ENCODE measurements at places on chromosomes 2 and 18.

DNA sequence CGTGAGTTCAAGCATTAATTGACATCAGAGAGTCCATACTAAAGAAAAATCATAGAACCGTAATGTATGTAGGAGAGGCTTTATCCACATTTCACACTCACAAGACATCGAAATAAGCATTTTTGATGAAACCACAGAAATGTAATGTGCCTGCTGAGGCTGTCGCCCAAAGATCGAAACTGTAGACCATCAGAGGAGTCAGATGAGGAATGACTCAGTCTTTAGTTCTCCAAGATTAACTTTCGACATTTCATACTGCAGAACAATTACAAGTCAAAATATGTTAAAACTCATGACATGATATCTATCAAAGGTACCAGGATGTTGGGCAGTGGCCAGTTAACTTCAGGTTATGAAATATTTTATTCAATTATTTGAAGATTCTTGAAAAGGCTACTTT is 79.6 kb downstream of the RAB31 start:
- no peak for DNase-seq

- peak; percentile 17 for DNase-seq
Measured at GRCh38 chr2:26396734-26397298, 4.9 kb upstream of the DRC1 start.

DNA sequence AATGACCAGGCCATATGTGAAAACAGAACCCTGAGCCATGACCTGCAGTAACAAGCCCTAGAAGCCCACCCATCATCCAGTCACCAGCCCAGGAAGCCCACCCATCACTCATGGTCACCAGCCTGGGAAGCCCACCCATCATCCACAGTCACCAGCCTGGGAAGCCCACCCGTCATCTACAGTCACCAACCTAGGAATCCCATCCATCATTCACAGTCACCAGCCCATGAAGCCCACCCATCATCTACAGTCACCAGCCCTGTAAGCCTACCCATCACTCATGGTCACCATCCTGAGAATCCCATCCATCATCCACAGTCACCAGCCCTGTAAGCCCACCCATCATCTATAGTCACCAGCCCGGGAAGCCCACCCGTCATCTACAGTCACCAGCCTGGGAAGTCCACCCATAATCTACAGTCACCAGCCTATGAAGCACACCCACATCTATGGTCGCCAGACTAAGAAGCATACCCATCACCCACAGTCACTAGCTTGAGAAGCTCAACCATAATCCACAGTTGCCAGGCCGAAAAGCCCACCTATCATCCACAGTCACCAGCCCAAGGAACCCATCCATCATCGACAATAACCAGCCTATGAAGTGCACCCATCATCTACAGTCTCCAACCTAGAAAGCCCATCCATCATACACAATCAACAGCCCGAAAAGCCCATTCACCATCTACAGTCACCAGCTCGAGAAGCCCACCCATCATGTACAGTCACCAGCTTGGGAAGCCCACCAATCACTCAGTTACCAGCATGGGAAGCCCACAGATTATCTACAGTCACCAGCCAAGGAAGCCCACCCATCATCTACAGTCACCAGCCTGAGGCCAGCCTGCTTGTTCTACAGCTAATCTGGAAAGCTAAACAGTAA is 91.9 kb downstream of the TWIST2 start:
- DNase-seq: no peak

GRCh38 chr2:53636596-53636995 is 131.0 kb upstream of the CHAC2 start:
- DNase-seq: no peak

GRCh38 chr2:223591596-223591995 is 10.6 kb downstream of the SCG2 start:
- DNase-seq: no peak

- DNase-seq: no peak
Measured at GRCh38 chr2:213162516-213163118, 11.2 kb upstream of the IKZF2 start.

GRCh38 chr18:62876111-62876510 is 160.8 kb downstream of the PHLPP1 start:
- no peak for DNase-seq

DNA sequence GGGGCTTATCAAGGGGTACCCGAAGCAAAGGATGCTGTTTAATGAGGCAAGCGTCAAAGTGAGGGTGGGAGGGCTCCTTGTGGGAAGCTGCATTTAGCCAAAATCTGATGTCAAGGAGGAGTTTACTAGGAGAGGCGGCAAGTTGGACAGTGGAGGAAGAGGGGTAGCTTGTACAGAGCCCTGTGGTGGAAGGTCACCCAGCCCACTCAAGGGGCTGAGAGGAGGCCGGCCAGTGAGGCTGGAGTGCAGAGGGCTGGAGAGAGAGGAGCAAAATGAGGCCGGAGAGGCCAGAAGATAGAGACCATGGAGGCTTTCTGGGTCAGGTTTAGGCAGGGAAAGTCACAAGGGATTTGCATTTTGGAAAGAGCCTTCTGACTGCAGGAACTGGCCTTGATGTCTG is 49.5 kb downstream of the ASB1 start:
- no peak for DNase-seq

- no peak for DNase-seq
Measured at GRCh38 chr2:142769761-142770160, 107.7 kb upstream of the KYNU start.

GRCh38 chr18:62566199-62566598 is 43.4 kb downstream of the ZCCHC2 start:
- DNase-seq: no peak

- DNase-seq: no peak
Measured at GRCh38 chr18:77111951-77112746, 20.4 kb downstream of the MBP start.

DNA sequence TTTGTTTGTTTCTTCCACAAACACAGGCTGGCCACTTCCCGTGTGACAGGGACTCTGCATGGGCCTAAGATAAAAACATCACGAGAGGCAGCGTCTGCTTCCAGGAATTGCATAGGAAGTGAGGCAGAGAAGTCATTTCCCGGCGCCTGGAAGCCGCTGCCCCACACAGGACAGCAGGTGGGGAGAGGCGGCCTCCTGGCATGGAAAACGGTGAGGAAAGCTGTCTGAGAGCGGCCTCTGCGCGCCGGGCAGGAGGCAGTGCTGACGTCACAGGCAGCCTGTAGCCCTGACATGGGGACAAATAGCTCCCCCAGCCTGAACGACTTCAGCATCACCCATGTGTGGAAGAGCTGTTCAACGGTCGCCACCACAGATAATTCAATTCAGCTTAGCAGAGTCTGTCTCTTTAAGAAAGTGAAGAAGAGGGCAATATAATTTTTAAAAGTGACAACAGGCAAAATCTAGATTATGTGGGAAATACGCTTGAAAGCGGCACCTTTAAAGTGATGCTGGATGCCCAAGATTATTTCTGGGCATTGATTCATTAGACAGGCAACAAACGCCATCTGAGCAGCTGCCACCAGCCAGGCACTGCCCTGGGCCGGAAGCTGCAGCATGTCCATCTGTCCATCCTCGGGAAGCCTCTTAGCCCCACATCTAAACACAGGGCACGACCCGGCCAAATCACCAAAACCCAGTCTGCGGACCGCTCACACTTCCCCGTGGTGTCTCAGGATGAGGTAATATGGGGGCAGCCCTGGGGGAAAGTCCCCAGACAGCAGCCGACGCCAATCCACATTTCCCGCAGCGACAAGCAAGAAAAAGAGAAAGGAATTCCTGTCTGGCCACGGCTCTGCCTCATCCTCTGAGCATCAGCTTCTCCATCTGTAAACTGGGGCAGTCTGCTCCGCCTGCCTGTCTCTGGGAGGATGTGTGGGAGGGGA is 138.9 kb downstream of the PXDN start:
- DNase-seq: no peak

DNA sequence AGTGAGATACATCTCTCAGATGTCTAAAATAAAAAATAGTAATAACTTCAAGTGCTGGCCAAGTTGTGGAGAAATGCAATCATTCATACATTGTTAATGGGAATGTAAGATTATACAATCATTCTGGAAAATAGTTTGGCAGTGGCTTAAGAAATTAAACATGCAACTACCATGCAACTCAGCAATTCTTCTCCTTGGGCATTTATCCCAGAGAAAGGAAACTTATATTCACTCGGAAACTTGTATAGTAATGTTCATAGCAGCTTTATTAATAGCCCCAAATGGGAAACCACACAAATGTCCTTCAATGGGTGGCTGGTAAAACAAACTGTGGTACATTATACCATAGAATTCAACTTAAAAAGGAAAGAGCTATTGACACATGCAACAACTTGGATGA is 274.0 kb upstream of the SPRED2 start:
- no peak for DNase-seq

- no peak for DNase-seq
Measured at GRCh38 chr2:110718990-110719389, 13.4 kb upstream of the ACOXL start.

DNA sequence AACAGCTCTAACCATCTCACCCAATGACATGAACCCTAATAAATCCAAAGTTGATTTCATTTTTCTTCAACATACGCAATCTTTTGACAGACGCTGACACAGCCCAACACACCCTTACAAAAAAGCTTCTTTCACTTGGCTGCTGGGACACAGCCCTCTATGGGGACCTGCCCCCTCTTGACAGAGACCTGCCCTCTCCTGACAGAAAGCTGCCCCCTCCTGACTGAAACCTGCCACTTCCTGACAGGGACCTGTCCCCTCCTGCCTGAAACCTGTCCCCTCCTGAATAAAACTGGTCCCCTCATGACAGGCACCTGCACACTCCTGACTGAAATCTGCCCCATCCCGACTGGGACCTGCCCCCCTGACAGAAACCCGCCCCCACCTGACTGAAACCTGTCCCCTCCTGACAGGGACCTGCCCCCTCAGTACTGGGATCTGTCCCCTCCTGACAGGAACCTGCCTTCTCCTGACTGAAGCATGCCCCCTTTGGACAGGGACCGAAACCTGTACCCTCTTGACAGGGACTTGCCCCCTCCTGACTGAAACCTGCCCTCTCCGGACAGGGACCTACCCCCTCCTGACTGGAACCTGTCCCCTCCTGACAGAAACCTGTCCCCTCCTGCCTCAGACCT is 87.9 kb downstream of the PXDN start:
- DNase-seq: no peak

GRCh38 chr2:30235008-30235655 is 3.8 kb downstream of the LBH start:
- DNase-seq: peak; percentile 56

- no peak for DNase-seq
Measured at GRCh38 chr2:10162586-10163497, 40.3 kb downstream of the RRM2 start.

DNA sequence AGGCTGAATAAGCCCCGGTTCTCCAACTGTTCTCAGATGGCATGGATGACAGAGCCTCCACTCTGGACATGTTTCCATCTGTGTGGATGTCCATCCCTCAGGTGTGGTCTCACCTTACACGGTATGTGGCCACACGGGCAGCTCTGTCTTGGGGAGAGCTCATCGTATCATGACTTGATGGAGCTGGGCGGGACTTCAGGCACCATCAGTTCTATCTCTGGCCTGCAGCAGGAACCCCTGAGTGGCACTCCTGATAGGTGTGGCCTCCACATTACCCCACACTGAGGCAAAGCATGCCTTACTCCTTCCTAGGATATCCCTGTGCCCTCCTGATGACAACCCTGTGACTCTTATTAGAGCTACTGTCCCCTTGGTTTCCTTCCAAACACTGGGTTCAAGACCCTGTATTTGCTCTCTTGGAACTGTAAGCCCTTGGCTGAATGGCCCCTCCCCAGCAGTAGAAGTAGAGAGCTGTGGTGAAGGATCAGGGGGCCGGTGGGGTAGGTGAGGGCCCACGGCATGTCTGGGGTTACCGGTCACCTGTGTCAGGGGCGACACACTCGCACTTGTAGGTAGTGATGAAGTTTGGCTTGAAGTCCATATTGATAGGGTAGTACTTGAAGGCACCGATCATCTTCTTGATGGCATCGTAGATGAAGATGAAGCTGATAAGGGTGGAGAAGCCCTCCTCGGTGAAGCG is 48.2 kb downstream of the MTHFD2 start:
- no peak for DNase-seq

- no peak for DNase-seq
Measured at GRCh38 chr2:11630855-11631254, 39.1 kb downstream of the NTSR2 start.

GRCh38 chr18:41809652-41810051 is 145.4 kb upstream of the PIK3C3 start:
- DNase-seq: no peak

- no peak for DNase-seq
Measured at GRCh38 chr2:54419855-54420523, 36.1 kb upstream of the SPTBN1 start.

GRCh38 chr2:160268151-160268781 is 68.2 kb upstream of the ITGB6 start:
- no peak for DNase-seq

DNA sequence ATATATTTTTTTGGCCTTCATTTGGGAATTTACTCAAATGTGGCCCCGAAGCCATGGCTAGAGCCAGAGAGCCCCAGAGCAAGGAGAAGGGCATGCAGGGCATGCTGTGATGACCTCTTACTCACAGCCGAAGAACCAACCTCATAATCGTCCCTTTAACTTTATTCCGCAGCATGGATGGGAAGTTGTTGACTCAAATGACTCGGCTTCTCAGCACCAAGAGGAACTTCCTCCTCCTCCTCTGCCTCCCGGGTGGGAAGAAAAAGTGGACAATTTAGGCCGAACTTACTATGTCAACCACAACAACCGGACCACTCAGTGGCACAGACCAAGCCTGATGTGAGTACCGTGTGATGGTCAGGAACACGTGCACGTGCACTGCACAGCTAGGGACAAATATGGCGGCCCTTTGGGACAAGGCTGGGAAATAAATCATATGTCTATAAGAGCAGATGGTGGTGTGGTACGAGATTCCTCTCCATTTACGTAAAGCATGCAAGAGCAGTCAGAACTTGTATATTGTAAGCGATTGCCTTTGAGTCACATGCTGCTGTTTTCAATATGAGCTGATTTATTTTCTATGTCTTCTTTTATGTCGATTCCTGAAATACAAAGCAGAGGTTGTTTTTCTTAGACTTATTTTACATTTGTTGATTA is 280.9 kb downstream of the NEDD4L start:
- DNase-seq: no peak

DNA sequence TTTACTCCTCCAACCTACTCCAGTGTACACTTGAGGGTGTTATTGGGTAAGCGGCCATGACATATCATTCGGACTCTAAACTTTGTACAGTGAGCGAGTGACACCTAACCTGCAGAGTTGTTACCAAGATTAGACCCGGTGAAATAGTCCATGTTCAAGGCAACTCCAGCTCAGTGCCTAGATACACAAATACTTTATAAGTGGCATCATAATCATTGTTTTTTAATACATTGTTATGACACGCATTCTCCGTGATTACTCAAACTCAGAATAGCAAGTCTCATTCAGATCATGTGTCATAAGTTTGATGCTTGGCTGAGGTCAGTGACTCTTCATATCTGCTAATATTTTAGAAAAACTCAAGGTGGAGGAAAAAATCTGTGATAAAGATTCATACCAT is 597.8 kb downstream of the DCC start:
- DNase-seq: no peak
